Vagina (tissue), 2 donors: ENCODE measurements at places on chromosomes 4 and X. TPM values are rescaled to one million over a fixed set of nuclear protein-coding genes. Genes with fewer than 3 reads are reported as not detected.

Gene BMP3
- 0.25 TPM for total RNA-seq

Gene CPLX1
- total RNA-seq: 0.98 TPM

Gene CXCL11
- not detected for total RNA-seq

Gene BRS3
- total RNA-seq: not detected

Gene COL4A6
- 10.3 TPM for total RNA-seq

Gene EFHC2
- total RNA-seq: 3.2 TPM

Gene SHROOM2
- total RNA-seq: 8.8 TPM

Gene MTNR1A
- total RNA-seq: not detected

Gene TLR1
- total RNA-seq: 10.3 TPM

Gene ABCG2
- total RNA-seq: 7.4 TPM

Gene RASGEF1B
- total RNA-seq: 13.5 TPM

DNA sequence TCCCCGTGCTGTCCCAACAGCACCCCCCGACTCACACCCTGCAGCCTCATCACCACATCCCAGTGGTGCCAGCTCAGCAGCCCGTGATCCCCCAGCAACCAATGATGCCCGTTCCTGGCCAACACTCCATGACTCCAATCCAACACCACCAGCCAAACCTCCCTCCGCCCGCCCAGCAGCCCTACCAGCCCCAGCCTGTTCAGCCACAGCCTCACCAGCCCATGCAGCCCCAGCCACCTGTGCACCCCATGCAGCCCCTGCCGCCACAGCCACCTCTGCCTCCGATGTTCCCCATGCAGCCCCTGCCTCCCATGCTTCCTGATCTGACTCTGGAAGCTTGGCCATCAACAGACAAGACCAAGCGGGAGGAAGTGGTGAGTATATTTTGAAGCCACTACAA is 5.4 kb downstream of the AMELX start:
- DNase-seq: no peak
- no peaks in the 10 kb centered on the region for H3K27me3 ChIP-seq
- no peaks in the 10 kb centered on the region for H3K36me3 ChIP-seq
- H3K4me3 ChIP-seq: no peak overlapping the region
- no peak overlapping the region for H3K27ac ChIP-seq

DNA sequence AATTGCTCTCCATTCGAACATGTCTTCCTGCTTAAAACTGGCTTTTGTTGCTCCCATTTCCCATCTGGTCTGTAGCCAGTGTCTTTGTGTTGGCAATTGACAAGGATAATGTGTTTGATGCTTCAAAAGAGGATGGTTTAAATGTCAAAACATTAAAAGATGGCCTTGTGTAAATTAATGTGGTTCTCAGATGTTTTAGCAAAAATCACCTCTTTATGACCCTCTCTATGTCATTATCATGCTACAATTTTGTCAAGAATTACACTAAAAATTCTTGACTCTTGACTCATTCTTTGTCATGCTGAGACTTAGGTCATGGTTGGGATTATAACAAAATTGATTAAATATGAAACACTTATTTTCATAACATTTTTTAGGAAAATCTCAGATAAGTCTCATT is 47.4 kb downstream of the TMEM131L start:
- no peak overlapping the region for H3K27ac ChIP-seq
- peaks cover 27% of the 10 kb centered on the region for H3K4me1 ChIP-seq
- no peaks in the 10 kb centered on the region for H3K27me3 ChIP-seq
- no peak for DNase-seq
- no peaks in the 10 kb centered on the region for H3K36me3 ChIP-seq

GRCh38 chr4:74886484-74886883 is 46.4 kb upstream of the PARM1 start:
- H3K4me3 ChIP-seq: no peak overlapping the region
- H3K4me1 ChIP-seq: no peaks in the 10 kb centered on the region
- H3K27me3 ChIP-seq: no peaks in the 10 kb centered on the region
- DNase-seq: no peak
- no peaks in the 10 kb centered on the region for H3K36me3 ChIP-seq
- H3K27ac ChIP-seq: no peak overlapping the region

- H3K4me1 ChIP-seq: no peaks in the 10 kb centered on the region
- no peak overlapping the region for H3K4me3 ChIP-seq
- no peak for DNase-seq
- H3K36me3 ChIP-seq: no peaks in the 10 kb centered on the region
Observed at GRCh38 chrX:72539822-72540221, 32.8 kb downstream of the HDAC8 start.

- H3K27ac ChIP-seq: no peak overlapping the region
- H3K27me3 ChIP-seq: no peaks in the 10 kb centered on the region
- no peak for DNase-seq
Observed at GRCh38 chr4:81257816-81258215, 42.8 kb upstream of the PRKG2 start.

GRCh38 chr4:95155759-95156451 is 392.9 kb downstream of the UNC5C start:
- no peaks in the 10 kb centered on the region for H3K36me3 ChIP-seq
- H3K4me1 ChIP-seq: no peaks in the 10 kb centered on the region
- DNase-seq: no peak
- no peak overlapping the region for H3K27ac ChIP-seq
- H3K27me3 ChIP-seq: no peaks in the 10 kb centered on the region

- H3K27ac ChIP-seq: no peak overlapping the region
- H3K4me1 ChIP-seq: no peaks in the 10 kb centered on the region
- H3K36me3 ChIP-seq: no peaks in the 10 kb centered on the region
- H3K4me3 ChIP-seq: no peak overlapping the region
- H3K27me3 ChIP-seq: no peaks in the 10 kb centered on the region
Observed at GRCh38 chrX:45385757-45386156, 185.1 kb upstream of the DIPK2B start.

- H3K4me3 ChIP-seq: no peak overlapping the region
- no peaks in the 10 kb centered on the region for H3K27me3 ChIP-seq
- no peak overlapping the region for H3K27ac ChIP-seq
Observed at GRCh38 chrX:105658136-105658535, 164.2 kb upstream of the NRK start.

GRCh38 chr4:101171747-101172146 is 175.6 kb downstream of the PPP3CA start:
- H3K4me1 ChIP-seq: peaks cover 33% of the 10 kb centered on the region
- no peak for DNase-seq
- no peak overlapping the region for H3K4me3 ChIP-seq
- no peak overlapping the region for H3K27ac ChIP-seq
- H3K36me3 ChIP-seq: no peaks in the 10 kb centered on the region
- H3K27me3 ChIP-seq: no peaks in the 10 kb centered on the region

GRCh38 chrX:71458866-71459265 is 74.0 kb upstream of the OGT start:
- no peaks in the 10 kb centered on the region for H3K27me3 ChIP-seq
- H3K4me3 ChIP-seq: no peak overlapping the region
- no peak for DNase-seq
- H3K4me1 ChIP-seq: no peaks in the 10 kb centered on the region
- no peaks in the 10 kb centered on the region for H3K36me3 ChIP-seq

DNA sequence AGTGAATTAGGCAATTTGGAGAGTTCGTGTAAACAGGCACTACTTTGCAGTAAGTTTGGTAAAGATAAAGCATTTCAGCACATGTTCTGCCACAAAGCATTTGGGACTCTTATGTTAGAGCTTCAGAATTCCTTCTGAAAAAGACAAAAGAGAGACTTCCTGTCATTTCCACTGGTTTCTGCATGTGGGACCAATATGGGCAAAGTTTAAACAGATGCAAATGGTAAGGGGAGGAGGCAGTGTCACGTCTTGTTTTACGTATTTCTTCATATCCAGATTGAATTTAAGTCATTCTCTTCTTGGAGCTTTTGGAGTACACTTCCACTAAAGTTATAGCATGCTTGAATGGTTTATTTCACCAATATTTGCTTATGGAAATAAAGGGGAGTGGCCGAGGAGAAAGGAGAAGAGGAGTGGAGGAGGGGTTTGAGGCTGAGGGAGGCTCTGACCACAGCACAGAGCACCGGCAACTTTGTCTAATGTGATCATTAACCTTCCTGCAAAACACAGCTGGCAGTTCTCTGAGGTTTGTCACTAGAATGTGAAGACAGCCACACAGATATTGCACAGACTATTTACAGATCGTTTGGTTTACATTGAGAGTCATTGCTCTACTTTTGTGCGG is at the start of gene APELA:
Gene APELA, plus strand, starts transcription at position 479 of the 625 bp plus-strand sequence. CDS start 154 bp downstream, outside the sequence.
- no peaks in the 10 kb centered on the region for H3K4me1 ChIP-seq
- H3K36me3 ChIP-seq: no peaks in the 10 kb centered on the region
- no peak for DNase-seq

DNA sequence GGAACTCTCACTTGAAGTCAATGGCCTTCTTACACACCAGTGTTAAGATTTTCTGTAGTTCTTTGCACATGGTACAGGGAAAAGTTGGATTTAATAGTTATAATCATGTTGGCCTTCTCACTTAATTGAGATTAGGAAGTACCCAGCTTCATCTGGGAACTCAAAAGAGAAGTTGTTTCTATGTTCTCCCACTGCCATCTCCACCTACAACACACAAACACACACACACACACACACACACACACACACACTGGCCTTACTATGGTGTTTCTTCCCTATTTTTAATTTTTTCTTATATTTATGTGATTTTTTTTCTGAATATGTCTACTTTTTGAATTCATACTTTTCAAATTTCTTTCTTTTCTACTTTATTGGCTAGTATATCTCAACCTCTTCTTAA is 10.0 kb upstream of the CHIC2 start:
- H3K4me3 ChIP-seq: no peak overlapping the region
- no peaks in the 10 kb centered on the region for H3K27me3 ChIP-seq
- no peak overlapping the region for H3K27ac ChIP-seq
- DNase-seq: no peak

DNA sequence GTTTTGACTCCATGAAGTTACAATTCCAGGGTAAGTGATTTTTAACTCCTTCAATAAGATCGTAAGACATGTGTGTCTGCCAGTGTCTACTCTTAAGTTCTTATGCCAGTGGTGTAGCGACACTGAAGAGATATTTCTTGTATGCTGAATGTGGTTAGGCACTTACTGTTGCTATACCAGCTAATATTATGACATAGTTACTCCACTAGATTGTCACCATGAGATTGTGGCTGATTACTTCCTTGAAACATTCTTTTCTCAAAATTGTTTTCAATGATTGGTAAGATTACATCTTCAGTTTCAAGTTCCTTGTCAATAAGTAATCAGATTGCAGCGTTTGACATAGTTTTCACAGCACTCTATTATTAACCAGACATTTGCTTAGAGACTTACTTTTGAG is 60.6 kb upstream of the PAGE5 start:
- no peak for DNase-seq
- H3K36me3 ChIP-seq: no peaks in the 10 kb centered on the region
- no peak overlapping the region for H3K4me3 ChIP-seq
- peaks cover 4% of the 10 kb centered on the region for H3K4me1 ChIP-seq
- no peaks in the 10 kb centered on the region for H3K27me3 ChIP-seq
- no peak overlapping the region for H3K27ac ChIP-seq

DNA sequence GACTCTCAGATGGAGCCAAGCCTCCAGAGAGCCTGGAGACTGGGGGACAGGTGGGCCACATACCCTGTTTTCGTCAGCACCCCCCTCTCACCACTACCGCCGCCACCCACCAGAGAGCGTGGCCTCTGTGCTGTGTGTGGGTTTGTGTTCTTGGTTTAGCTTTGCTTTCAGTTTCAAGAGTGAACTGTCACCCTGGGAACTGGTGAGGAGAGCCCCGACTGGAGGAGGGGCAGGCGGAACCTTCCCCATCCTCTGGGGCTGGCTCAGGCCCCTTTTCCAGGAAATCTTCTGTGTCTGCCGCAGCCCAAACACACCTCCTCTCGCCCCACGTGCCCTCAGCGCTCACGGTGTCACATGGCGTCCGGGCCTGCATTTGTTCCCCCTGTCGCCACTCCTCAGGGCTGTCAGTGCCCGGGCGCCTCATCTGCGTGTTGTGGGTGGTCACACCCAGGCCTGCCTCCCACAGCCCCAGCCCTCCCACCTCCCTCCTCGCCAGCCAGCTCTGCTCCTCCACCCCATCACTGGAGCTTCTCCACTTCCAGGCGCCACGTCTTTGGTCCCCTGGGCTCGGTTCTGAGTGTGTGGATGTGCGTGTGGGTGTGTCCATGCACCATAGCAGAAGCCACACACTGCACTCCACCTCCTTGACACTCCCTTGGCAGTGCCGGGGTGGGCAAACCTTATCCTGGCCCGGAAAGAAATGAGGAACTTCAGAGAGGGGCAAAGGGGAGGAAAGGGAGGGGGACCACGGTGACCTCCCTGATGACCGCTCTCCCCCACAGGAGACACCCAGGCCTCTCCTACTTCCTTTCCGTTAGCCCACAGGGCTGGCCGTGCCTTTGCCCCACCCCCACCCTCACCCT is 27.8 kb downstream of the ELF4 start:
- H3K36me3 ChIP-seq: no peaks in the 10 kb centered on the region
- H3K4me3 ChIP-seq: no peak overlapping the region
- no peak for DNase-seq
- H3K27me3 ChIP-seq: no peaks in the 10 kb centered on the region
- H3K4me1 ChIP-seq: peaks cover 46% of the 10 kb centered on the region
- H3K27ac ChIP-seq: peak overlapping the region; percentile 76

- H3K27ac ChIP-seq: no peak overlapping the region
- no peaks in the 10 kb centered on the region for H3K36me3 ChIP-seq
- no peak overlapping the region for H3K4me3 ChIP-seq
- DNase-seq: no peak
Observed at GRCh38 chr4:148563684-148564083, 121.5 kb upstream of the NR3C2 start.

GRCh38 chrX:17403972-17404371 is 29.0 kb downstream of the NHS start:
- no peaks in the 10 kb centered on the region for H3K4me1 ChIP-seq
- no peaks in the 10 kb centered on the region for H3K36me3 ChIP-seq
- no peaks in the 10 kb centered on the region for H3K27me3 ChIP-seq
- no peak for DNase-seq
- H3K4me3 ChIP-seq: no peak overlapping the region

- no peaks in the 10 kb centered on the region for H3K27me3 ChIP-seq
- no peak overlapping the region for H3K27ac ChIP-seq
- no peaks in the 10 kb centered on the region for H3K4me1 ChIP-seq
- no peaks in the 10 kb centered on the region for H3K36me3 ChIP-seq
Observed at GRCh38 chr4:75248770-75249407, 265.3 kb downstream of the RCHY1 start.

- no peak overlapping the region for H3K27ac ChIP-seq
- H3K4me3 ChIP-seq: no peak overlapping the region
Observed at GRCh38 chr4:98434816-98435215, 173.6 kb downstream of the RAP1GDS1 start.

- H3K27ac ChIP-seq: no peak overlapping the region
- DNase-seq: no peak
- no peaks in the 10 kb centered on the region for H3K27me3 ChIP-seq
- no peaks in the 10 kb centered on the region for H3K4me1 ChIP-seq
- H3K4me3 ChIP-seq: no peak overlapping the region
Observed at GRCh38 chr4:165462009-165462408, 83.2 kb downstream of the CPE start.

- H3K4me3 ChIP-seq: no peak overlapping the region
- H3K27ac ChIP-seq: no peak overlapping the region
- no peak for DNase-seq
- no peaks in the 10 kb centered on the region for H3K4me1 ChIP-seq
- H3K27me3 ChIP-seq: no peaks in the 10 kb centered on the region
- H3K36me3 ChIP-seq: no peaks in the 10 kb centered on the region
Observed at GRCh38 chr4:945274-946102, 13.2 kb downstream of the TMEM175 start.

GRCh38 chr4:33959519-33959918 is 2284.8 kb downstream of the ARAP2 start:
- no peaks in the 10 kb centered on the region for H3K4me1 ChIP-seq
- H3K27me3 ChIP-seq: no peaks in the 10 kb centered on the region
- DNase-seq: no peak
- no peak overlapping the region for H3K27ac ChIP-seq
- H3K36me3 ChIP-seq: no peaks in the 10 kb centered on the region
